Kidney (tissue), 22 donors: ENCODE measurements at places on chromosomes 7 and 10. TPM values are rescaled to one million over a fixed set of nuclear protein-coding genes. Genes with fewer than 3 reads are reported as not detected.
A peak's percentile ranks its signal among the peaks of the same experiment; 100 is the strongest.

DNA sequence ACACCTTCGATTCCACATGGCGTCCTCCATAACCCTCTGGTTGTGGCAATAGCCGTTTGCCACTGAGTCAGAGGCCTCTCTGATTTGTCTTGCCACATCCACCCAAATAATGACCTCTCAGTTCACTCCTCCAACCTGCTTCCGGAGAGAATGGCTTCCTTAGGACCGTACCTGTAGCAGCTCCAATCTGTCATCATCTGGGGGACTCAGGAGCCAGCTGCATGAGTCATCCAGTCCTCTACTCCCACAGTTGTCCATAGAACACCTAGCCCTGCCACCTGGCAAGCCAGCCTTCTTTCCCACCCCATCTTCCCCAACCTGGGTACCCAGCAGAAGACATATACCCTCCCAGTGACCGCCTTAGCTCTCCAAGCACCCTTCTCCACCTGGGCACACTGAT lies 64.4 kb upstream of the MXI1 start:
- no peak for DNase-seq

GRCh38 chr7:14937581-14937980 lies 35.0 kb upstream of the DGKB start:
- DNase-seq, result no peak

- DNase-seq, result no peak
Measured at GRCh38 chr10:5041471-5042023, 37.9 kb upstream of the AKR1C2 start.

DNA sequence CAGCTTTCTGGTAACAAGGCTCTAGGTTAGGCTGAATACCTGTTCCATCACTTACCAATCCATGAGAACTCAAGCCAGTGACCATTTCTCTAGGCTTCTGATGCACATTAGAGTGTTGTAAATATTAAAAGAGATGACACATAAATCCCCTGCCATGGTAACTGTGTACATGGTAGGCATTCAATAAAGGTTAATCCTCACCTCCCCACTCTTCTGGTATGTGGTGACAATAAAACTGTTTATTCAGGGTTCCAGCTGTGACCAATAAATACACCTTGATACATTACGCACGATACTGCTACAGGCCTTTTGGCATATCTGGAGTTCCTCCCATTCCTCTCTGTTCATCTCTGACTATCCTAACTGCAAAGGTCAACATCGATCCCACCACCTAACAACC lies 171.9 kb downstream of the SRPK2 start:
- no peak for DNase-seq

Gene CDK14
- 11.9 TPM for polyA plus RNA-seq

DNA sequence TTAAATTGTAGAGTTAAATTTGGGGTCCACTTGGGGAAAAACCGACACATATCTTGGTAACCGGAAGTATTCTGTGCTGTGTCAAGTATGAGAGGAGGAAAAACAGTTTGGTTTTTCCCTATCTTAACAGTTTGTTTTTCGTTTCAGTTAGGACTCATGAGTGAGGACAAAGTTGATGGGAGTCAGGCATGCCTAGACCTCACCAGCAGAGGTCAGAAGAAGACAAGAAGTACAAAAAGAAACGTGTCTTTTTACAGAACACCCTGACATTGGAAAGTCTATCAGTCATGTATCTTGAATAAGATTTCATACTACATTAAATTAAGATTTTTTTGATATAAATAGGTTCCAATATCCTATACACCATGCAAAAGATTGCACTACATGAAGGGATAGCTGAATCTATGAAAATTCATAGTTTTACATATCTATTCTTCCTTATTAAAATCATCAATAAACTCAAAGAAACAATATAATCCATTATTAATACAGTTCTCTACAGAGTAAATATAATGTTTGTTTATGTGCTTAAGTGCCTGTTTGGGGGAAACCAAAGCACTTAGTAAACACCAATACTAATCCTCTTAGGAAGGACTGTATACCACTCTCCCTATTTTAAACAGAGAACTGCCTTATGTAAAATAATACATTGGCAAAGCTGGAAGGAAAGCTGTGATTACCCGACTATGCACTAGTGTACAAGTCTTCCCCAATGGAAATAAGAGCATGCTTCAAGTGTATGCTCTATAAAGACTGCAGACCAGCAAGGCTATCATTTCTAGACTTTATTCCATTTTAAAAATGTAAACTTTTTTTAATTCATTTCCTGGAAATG lies 95.6 kb downstream of the USP6NL start:
- DNase-seq, result peak; percentile 53

- DNase-seq, result no peak
Measured at GRCh38 chr10:24965051-24965450, 12.6 kb upstream of the PRTFDC1 start.

Gene CFTR
- polyA plus RNA-seq, result 2.5 TPM

DNA sequence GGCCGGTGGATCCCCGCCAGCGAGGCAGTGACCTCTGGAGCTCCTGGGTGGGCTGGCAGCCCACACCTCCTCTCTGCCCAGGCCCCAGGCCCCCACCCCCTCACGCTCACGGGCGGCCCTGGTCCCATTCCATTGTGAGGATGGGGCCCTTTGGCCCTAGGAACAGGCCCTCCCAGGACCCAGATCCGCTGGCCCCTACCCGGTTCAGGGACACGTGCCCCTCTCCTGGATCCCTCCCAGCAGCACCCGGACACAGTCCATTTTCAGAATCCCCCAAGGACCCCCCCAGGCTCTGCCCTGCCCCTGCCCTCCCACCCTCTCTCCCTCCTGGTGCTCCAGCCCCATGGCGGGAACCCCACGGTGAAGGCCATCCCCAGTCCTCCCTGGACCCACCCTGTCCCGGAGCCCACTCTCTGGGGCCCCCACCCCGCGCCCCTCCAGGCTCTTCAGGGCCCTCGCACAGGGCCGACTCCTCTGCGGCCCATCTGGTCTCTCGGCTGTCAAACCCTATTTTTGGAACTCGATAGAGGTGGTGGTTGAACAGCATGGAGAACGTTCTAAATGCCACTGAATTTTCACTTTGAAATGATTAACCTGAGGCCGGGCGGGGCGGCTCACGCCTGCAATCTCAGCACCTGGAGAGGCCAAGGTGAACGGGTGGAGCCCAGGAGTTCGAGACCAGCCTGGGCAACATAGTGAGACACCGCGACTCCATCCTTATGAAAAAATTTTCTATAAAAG lies 8.1 kb downstream of the ADAP1 start:
- peak; percentile 45 for DNase-seq
